Iris pigment epithelial cell (primary cell): ENCODE measurements at places on chromosomes 4 and X.
A peak's percentile ranks its signal among the peaks of the same experiment; 100 is the strongest.

DNA sequence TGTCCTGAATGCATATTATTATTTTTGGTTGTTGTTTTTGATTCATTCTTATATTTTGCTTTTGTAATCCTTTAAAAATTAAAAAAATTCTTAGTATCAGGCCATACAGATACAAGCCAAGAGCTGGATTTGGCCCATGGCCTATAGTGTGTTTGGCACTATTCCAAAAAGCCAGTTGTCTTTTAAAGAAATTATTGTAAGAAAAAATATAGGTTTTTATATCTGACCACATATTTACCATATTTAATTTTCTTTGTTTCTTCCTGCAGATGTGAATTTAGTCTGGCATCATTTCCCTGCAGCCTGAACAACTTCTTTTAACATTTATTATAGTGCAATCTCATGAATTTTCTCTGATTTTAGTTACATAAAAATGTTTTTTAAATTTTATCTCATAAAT, 652.8 kb upstream of the NR3C2 start:
- DNase-seq: no peak

DNA sequence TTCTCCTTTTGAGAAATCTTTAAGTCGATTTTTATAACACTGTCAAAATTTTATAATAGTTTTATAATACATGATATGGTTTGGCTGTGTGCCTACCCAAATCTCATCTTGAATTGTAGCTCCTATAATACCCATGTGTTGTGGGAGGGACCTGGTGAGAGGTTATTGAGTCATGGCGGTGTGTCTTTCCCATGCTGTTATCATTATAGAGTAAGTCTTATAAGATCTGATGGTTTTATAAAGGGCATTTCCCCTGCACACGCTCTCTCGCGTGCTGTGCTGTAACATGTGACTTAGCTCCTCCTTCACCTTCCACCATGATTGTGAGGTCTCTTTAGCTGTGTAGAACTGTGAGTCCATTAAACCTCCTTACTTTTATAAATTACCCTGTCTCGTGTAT, 364.0 kb upstream of the SPANXN4 start:
- no peak for DNase-seq

- no peak for DNase-seq
Measured at GRCh38 chrX:22057667-22058066, 25.5 kb downstream of the PHEX start.

DNA sequence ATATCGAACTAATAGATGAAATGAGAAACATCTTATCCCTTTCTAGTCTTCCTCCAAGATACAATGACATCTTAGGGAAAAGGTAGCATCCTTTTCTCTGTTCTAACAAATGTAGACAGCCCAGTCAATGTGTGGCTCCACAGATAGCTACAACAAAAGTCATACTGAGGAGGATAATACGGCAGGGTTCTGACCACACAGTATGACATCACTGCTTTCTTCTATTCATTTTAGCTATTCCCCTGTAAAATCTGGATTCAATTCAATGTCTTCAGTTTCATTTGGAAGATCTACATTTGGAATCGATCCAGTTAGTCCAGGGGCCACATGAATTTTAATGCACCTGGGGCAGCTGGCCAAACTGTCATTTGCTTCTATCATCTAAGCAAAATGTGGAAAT, 51.4 kb downstream of the ENOX2 start:
- no peak for DNase-seq

GRCh38 chr4:146190456-146190855, 14.9 kb downstream of the LSM6 start:
- no peak for DNase-seq

DNA sequence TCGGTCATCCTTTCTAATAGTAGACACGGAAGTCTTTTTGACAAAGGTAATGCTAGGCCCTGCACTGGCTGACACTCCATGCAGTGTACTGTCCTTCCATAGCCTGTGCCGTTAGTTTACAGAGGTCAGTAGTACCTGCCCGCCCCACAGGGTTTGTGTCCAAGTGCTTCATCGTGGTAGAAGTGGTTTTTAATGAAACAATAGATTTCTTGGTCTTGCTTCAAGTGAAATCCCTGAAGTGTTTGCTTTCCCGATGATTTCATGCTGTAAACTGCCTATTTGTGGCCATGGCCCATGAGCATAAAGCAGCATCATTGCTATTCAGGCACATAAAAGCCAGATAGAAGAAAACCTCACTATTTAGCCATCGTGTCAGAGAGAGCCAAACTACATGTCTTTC, 139.3 kb downstream of the GPR143 start:
- DNase-seq: no peak

DNA sequence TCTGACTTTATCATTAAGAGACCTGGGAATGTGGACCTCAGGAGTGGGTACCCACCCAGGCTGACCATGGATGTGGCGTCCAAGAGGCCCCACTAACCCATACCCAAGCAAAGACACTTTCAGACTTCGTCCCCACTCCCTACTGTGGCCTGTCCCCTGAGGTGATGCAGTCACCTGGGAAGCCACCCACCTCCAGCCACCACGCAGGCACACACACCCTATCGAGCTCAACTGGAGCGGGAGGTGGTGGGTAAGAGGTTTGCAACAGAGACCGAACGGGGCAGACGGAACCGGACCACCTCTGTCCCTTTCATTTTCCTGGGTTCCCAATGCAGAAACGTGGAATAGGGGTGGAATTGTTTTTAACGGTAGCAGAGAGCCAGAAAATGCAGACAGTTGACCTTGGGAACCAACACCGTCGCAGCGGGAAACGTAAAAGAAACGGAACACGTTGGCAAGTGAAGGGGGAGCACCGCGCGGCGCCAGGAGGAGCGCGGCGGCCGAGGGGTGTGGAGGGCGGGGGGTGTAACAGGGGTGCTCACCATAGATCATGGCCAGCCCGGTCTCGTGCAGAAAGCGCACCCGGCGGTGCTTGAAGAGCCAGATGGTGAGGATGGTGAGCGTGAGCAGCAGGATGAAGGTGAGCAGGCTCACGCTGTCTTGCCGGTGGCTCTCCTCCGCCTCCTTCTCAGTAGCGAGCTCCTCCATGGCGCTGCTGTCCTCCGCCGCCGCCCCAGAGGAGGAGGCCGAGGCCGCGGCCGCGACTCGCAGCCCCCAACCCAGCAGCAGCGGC, 559 bp downstream of the SLC9A7 start:
- DNase-seq: peak; percentile 34

GRCh38 chr4:74770226-74770910, 24.0 kb downstream of the BTC start:
- no peak for DNase-seq

DNA sequence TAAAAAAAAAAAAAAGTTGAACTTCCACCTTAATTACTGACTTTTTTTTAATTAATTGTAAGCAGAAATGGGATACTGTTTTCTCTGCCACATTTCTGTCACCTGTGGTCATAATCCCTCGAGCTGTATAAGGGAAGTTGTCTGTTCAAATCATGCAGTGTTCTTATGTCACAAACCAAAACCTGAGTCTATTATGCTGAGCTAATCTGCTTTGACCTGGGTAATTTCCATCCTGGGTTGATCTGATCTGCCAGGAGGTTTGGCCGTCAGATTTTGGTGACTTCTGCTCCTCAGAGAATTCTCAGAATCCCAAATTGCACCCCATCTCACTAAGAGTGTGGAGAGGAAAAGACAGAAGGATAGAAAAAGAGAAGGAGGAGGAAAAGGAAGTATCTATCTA, 683.1 kb downstream of the KCTD8 start:
- no peak for DNase-seq

DNA sequence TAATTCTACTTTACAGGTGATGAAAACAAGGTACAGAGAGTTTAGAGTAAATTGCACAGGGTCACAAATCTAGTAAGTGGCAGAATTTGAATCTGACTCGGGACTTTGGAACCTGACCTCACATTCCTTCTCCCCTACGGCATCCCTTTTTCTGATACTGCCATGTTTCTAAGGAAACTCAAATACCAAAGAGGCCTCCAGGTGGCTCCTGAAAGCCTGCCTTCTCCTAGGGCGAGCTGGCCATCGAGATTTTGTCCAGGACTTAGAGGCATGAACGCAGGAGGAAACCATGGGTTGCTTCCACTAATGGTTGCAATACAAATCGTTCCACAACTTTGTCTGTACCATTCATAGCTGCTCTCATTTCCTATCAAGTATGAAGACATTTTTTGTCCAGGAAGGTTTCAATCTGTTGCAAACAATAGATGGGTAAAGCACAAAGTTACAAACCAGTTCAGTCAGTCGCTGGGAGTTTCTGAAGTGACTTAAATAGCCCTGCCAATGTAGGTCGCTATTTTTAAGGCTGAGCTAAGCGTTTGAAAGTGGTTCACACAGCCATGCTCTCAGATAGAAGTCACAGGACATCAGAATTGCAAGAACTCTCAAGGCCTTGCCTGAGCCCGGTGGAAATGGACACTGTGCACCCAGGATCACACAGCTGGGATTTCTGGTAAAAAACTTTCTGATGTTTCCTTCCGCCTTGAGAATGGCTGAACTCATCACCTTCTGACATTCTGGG, 296.6 kb upstream of the PRPS2 start:
- no peak for DNase-seq

DNA sequence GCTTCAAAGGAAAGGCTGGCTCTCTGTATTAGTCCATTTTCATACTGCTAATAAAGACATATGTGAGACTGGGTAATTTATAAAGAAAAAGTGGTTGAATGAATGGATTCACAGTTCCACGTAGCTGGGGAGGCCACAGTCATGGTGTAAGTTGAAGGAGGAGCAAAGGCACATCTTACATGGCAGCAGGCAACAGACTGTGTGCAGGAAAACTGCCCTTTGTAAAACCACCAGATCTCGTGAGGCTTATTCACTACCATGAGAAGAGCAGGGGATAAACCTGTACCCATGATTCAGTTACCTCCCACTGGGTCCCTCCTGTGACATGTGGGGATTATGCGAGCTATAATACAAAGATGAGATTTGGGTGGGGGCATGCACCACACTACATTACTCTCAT, 1486.6 kb downstream of the PCDH7 start:
- no peak for DNase-seq

- peak; percentile 14 for DNase-seq
Measured at GRCh38 chr4:101306225-101306624, 41.1 kb downstream of the PPP3CA start.

GRCh38 chrX:149950681-149951080, 12.4 kb upstream of the EOLA2 start:
- peak; percentile 61 for DNase-seq

DNA sequence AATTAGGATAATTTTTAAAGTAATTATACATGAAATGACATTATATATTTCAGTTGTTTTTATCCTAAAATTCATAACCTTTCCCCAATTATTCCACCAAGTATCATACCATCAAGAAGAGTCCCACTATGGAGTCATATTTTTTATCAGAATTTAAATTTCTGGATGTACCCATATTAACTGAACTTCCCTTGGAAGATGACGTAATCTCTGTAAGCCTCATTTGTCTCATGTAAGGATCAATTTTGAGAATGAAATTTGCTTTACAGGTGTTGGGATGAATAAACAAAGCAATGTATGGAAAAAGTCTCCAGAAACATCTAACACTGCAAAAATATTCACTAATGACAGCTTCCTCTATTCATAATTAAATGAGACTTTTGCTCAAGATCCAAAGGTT, 147.5 kb downstream of the NPFFR2 start:
- no peak for DNase-seq

DNA sequence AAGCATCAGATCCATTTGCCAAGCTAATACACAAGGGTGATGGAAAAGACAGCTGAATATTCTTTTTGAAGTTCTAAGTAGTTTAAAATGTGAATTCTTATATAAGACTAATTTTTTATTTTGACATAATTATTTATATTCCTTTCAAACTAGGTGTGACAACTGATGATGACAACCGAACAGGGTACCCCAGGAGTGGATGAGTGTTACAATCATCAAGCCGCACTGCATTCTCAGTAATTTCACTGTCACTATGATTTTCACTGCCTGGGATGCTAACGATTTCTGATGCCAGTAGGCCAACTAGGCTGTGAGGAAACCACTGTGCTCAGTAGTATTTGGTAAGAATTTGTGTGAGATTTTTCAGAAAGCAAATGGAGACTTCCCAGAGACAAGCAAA, 317.5 kb downstream of the ARAP2 start:
- no peak for DNase-seq

DNA sequence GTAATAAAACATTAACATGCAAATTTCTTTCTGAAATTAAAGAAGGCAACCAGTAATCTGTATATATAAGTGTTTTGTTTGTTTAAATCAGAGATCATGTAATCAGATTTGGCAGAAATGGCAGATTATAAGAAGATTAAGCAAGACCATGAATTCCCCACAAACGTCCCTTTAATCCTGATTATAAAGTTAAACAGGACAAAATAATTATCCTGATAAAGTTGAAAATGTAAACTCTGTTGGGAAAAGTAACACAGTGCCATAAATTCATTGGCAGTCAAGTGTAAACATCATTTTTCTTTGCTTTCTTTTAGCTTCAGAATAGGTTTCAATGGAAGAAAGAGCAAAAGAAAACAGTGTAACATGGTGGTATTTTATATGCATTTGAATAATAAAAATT, 256.3 kb downstream of the KCNIP4 start:
- no peak for DNase-seq

- no peak for DNase-seq
Measured at GRCh38 chr4:6907658-6908191, 1.9 kb upstream of the TBC1D14 start.

- DNase-seq: no peak
Measured at GRCh38 chr4:11069083-11069482, 359.6 kb downstream of the HS3ST1 start.

DNA sequence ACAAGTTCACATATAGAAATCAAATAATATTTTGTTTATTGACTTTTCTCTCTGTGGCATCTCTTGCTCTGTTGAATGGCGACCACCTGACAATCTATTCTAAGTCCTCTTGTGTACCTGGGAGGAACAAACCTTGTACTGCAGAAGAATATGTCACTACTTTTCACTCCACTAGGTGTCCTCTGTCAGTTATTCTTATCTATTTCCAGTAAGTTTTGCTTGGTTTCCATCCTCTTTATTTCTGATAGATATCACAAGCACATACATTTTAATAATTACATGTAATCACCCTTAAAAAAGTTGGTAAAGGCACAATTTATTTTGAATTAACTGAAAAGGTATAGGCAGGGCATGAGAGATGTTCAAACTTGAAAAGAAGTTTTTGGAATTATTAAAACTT, 238.4 kb downstream of the SNCA start:
- peak; percentile 27 for DNase-seq

- peak; percentile 40 for DNase-seq
Measured at GRCh38 chr4:52894443-52894842, 32.3 kb downstream of the RASL11B start.

DNA sequence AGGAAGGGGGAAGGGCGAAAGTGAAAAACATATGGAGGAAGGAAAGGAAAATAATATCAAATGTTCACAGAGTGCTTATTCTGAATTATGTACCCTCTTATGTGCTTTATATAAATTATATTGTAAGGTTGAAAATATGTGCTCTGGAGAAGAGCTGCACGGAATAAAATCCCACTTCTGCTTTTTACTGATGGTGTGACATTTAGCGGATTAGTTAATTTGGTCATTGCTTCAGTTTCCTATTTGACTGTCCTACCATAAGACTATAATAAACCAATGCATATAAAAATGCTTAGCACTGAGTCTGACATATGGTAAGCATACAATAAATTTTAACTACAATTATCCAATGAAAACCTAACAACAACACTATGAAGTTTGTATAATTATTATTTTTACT, 86.2 kb downstream of the NPFFR2 start:
- no peak for DNase-seq
